ENCODE measurements at places on chromosomes 11 and 22.

GRCh38 chr11:77377734-77378133 lies 76.2 kb upstream of the GDPD4 start:
- DNase-seq, result no peak

DNA sequence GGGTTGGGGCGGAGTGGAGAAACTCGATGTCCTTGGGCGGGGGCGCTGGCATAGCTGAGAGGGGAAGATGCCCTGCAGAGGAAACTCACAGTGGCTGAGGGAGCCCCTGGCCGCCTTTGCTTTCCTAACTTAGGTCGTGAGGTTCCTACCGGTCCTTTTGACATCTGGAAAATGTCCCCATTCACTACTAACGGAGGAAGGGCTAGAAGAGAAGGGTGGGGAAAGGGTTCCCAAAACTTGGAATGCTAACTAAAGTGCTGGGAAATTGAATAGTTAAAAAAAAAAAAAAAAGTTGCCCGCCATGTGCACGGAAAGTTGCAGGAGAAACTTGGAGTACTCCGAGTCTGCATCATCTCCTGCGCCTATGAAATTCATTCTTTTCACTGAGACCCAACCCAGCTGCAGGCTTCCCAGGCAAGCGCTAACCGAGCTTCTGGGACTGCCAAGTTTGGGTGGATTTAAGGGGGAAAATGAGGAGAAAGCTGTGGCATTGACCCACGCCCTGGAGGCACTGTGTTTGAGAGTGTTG lies 796 bp downstream of the TIMP3 start:
- DNase-seq, result no peak

- DNase-seq, result no peak
Measured at GRCh38 chr22:46131151-46131587, 19.2 kb upstream of the PPARA start.

- DNase-seq, result no peak
Measured at GRCh38 chr22:38863531-38864131, 8.4 kb downstream of the CBX6 start.

GRCh38 chr11:110711448-110711775 lies 825 bp downstream of the ARHGAP20 start:
- DNase-seq, result no peak

DNA sequence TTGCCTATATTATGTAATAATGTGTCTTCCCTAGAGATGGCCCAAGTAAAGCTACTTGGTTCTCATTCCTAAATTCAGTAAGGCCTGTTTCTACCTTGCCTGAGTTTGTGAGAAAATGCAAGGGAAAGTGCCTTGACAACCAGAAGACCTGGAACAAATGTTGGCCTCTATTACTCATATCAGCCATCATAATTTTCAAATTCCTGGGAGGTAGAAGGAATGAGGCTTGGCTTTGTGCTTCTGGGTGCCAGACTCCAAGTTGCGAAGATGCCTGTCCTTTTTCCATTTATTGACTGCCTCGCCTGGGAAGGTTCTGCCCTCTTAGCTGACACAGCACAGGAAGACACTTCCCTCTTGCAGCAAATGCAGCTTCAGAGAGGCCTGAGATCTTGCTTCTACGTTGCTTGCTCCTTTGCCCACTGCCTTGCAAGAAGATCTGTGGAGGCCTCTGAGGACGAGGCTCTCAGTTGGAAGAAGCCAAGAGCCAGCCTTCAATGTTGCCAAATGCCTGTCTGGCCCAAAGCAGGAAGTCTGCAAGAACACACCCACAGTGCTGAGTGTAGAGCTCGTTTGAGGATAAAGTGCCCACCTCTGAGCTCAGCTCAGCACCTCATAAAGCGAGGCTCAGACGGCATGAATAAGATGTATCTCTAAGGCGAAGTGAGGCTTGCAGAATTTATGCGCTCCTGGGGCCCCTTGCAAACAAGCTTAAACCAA lies 120.1 kb downstream of the GALNT18 start:
- DNase-seq, result no peak

- no peak for DNase-seq
Measured at GRCh38 chr11:95641495-95641894, 148.1 kb downstream of the FAM76B start.

DNA sequence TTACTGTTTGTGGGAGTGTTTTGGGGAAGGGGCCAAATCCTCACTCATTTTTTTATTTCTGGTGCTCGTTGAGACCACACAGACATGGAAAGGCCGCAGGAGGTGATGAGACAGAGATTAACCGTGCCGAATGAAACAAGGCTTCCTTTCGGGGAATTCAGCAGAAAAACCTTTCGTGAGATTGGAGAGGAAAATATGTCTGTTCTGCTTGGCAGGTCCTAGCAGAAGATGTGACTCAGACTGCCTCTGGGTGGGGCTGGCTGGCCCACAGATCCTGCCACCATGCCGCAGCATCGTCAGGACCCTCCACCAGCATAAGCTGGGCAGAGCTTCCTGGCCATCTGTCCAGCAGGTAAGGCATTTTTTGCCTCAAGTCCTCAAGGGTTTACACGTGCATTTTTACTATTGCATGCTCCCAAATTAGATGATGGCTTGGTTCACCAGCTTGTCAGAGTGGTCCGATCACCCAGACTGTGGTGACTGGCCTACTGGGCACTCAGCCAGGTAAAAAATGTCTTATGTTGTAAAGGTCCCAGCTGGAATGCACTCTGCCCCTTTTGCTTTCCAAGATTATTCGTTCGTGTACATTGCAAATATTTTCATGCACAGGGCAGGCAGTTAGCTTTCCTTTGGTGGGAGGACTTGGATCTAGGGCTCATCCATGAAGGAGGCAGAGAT lies 1.5 kb downstream of the DDB2 start:
- DNase-seq, result no peak

DNA sequence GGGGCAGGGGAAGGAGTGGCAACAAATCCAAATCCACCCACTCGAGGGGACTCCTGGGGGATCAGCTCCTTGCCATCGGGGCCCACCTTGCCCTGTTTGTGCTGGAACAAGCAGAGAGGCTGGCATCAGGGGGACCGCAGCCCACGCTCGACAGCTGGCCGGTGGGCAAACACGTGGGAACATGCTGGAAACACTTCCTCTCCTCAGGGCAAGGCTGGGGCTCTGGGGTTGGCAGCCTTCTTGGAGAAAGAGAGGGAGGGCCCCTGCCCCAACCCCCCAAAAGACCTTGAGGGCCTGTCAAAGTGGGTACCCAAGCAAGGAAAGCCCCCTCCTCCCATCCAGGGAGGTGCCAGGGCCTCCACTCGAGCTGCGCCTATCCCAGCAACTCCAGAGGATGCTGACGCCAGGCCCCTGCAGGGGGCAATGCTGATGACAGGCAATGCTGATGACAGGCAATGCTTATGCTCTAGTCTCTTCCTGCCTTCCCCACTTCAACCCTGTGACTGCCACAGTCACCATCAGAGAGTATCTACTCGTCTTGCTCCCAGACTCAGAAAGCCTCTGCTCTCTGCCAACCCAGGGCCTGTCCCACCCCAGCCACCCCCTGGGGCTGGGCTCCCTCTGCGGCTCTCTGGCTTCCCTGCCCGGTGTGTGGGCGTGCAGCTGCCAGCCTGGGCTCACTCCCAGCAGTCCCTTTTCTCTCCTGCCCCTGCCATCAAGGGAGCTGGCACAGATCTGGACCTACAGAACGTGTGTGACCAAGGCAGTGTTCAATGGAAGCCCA lies 6.0 kb downstream of the ESS2 start:
- DNase-seq, result no peak

DNA sequence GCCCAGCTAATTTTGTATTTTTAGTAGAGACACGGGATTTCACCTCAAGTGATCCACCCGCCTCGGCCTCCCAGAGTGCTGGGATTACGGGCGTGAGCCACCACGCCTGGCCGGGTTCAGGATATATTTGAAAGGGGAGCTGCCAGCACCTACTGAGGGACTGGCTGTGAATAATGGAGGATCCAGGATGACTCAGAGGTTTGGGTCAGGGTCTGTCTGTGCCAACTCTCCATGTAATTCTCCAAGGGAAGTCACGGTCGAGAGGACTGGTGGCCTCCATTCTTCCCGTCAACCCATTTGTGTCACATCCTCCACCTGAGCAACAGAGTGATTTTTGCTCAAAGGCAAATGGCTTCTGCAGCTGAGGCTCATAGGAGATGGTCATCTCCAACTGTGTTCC lies 3.6 kb upstream of the ARRB1 start:
- no peak for DNase-seq

- no peak for DNase-seq
Measured at GRCh38 chr11:86143087-86144030, 74.5 kb upstream of the PICALM start.

- no peak for DNase-seq
Measured at GRCh38 chr11:128964463-128964930, 21.8 kb upstream of the TP53AIP1 start.

GRCh38 chr11:12767027-12767426 lies 92.8 kb downstream of the TEAD1 start:
- DNase-seq, result no peak

GRCh38 chr11:81026032-81026431 lies 1585.2 kb upstream of the TENM4 start:
- no peak for DNase-seq

DNA sequence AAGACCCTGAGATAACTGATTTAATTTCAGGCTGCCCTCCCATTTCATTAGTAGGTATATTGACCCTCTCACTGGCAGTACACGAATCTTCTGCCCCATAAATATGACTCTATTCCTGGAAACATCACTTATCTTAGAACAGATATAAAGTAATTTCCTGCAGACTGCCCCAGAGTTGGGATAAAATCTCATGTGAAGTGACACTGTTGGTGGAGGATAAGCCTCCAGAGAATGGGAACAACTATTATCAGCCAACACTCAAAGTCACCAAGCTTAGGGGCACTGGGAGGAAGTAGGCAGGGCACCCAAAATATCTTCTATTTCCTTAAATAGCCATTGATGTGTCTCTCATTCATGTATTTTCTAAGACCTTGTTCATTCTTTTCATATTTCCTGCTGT lies 8.2 kb downstream of the OR51B5 start:
- DNase-seq, result no peak
